ENCODE measurements at places on chromosomes 5 and 9. TPM values are rescaled to one million over a fixed set of nuclear protein-coding genes. Genes with fewer than 3 reads are reported as not detected.

The ARID3C gene
- 2.1 TPM for total RNA-seq

The PSMB7 gene
- 181 TPM for total RNA-seq

The CAVIN4 gene
- total RNA-seq, result not detected

The ANKRD31 gene
- total RNA-seq, result 0.30 TPM

All from tibial nerve (tissue), 4 donors.